SW480 (cell line): ENCODE measurements at places on chromosomes 3 and 15.

- no peak for DNase-seq
Measured at GRCh38 chr3:133588035-133588434, 14.5 kb downstream of the CDV3 start.

DNA sequence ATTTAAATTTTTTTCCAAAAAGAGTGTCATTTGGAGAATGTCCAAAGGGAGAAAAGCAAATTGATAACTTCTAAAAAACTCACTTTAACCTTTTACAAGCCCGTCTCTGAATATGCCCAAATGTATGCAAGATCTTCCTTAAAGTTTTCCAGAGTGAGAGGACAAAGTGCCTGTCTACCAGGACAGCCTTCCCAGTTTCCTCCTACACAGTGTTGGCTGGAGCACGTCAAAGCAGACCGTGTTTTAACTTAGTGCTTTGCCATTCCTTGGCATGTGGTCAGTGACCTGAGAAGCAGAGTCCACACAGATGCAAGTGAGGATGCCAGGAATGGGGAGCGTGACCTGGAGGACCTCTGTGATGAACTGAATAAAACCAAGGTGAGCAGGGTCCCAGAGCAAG, 245.7 kb downstream of the FAM43A start:
- DNase-seq: no peak

DNA sequence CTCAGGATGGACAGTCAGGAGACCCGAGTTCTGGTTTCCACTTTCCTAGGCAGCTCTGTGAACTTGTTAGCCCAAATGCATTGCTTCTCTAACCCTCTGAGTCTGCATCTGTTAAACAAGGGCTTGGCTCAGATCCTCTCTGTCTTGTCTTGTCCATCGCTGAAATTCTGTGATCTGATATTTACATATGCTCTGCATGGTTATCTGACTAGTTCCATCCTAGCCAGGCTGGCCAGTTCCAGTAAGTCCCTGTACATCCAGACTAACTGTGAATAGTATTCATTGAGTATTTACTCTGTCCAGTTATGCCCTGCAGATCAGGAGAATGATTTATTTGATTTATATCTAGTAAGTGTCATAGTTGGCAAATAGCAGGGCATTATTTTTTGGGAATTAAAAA, 27.0 kb upstream of the SV2B start:
- no peak for DNase-seq

DNA sequence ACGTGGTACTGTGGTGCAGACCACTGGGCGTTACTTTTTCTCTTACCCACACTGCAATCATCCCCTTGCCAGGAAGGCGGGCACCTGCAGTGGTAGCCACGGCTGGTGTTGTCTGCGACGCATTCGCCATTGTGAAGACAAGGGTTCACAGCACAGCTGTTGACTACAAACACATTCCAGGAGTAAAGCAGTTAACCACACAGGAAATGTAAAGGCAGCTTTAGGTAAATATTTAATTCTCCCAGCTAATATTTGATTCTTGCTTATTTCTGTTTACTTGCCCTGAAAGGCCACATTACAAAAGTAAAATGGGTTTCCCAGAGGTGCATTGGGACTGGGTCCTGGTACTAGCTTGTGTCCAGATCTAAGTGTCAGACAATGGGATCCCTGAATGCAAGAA, 45.4 kb downstream of the HEG1 start:
- DNase-seq: no peak

DNA sequence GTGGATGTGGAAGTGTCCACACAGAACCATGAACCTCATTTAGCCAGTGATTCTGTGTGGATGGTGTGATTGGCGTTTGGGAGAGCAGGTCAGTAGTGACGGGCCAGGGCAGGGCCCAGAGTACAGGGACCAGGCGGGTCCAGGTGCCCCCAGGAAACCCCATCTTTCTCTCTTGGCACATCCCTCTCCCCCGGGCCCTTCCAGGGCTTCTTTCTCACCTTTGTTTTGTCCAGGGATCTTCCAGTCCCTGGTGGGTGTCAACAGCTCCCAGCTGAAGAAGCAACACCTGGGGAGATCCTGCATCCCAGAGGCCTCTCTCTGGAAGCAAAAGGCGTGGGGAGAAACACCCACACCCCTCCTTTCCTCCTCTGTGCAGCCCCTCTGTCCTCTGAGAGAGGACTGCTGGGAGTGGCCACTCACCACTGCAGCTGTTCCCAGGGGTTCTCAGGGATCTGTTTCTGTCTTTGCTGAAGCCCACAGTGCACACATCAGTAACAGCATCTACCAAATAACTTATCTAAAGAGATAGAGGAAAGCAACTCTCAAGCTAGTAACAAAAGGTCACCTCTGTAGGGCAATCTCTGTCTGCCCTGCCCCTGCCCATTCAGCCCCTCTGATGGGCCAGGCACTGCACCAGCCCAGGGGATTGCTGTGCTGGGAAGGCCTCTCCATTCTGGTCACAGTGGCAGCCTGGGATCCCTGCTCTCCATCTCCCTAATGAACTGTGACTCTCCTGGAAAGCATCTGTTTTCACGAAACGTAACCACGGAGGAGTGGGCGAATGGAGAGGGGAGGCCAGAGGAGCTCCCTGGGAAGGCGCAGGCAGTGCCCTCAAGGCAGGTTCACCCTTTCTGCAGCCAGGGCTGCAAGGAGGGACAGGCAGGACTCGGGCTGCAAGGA, 98.3 kb upstream of the ALDH1A3 start:
- no peak for DNase-seq

- DNase-seq: no peak
Measured at GRCh38 chr3:172229462-172229861, 190.1 kb downstream of the FNDC3B start.

GRCh38 chr3:119322021-119322834, 28.0 kb downstream of the ARHGAP31 start:
- peak; percentile 36 for DNase-seq

- DNase-seq: peak; percentile 6
Measured at GRCh38 chr15:82263350-82263749, 732 bp downstream of the SAXO2 start.

- no peak for DNase-seq
Measured at GRCh38 chr15:68316061-68316804, 38.7 kb downstream of the FEM1B start.

DNA sequence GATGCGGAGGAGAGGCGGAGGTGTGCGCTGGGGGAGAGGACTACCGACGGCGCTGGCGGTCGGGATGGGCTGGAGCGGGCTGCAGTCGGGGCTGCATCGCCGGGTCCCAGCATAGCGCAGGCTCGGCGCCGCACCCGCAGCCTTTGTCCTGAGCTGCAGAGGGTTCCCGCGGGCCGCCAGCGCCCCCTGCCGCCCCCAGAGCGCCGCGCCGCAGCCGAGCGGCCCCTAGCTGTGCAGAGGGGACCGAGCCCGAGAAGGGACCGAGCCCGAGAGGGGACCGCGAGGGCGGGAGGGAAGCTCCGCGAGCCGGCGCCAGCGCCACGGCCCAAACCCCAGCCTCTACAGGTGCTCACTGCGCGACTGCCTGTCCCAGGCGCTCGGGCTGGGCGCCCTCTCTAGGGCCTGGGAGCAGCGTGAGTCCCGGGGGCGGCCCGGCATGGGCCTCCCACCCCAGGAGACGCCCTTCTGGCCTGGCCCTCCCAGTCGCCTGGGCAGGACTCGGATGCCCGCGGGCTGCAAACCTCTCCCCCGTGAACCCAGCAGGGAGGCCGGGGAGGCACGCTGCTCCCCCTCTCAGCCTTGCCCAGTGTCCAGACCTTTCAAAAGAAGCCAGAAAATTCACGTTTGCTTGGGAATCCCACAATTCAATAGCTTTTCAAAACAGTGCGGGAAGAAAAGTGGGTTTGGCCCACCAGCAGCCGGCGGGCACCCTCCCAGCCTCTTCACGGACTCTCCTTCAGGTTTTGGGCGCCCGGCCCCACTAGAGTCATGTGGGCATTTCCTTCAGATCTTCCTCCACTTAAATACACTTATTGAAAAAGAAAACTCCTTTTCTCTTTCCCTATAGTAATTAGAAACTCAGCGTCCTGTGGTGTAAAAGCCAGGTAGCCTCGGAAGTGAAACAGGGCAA, 134.7 kb downstream of the TPRA1 start:
- DNase-seq: peak; percentile 76

DNA sequence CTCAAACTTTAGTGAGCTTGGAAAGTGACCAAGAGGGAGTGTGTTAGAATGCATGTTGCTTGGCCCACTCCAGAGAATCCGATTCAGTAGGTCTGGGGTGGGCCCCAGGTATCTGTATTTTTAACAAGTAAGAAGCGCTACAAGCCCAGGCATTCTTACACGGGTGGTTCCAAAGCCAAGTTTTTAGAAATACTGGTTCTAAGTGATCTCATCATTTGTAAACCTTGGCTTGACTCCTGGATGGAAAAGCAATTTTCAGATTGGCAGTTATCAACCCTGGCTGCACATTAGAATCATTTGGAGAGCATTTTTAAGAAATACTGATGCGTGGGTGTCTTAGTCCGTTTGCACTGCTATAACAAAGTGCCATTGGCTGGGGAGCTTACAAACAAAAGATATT, 27.3 kb upstream of the ST8SIA2 start:
- DNase-seq: no peak

DNA sequence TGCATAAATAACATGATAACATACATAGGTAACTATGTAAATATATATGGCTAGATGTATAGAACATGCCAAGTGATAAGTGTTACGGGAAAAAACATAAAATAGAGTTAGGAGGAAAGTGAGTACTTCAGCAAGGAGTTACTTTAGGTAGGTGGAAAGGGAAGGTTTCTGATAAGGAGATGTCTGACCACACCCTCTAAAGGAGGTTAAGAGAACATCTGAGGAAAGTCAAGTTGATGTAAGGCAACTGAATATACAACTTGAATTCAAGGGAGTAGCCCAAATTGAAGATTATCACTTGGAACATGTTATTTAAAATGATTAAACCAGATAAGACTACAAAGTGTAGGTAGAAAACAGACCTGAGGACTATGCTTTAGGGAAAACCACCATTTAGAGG, 13.8 kb downstream of the PIERCE2 start:
- no peak for DNase-seq

GRCh38 chr3:123036352-123037014, 8.9 kb upstream of the SEMA5B start:
- DNase-seq: no peak

- no peak for DNase-seq
Measured at GRCh38 chr3:186013312-186013711, 75.5 kb upstream of the TRA2B start.

DNA sequence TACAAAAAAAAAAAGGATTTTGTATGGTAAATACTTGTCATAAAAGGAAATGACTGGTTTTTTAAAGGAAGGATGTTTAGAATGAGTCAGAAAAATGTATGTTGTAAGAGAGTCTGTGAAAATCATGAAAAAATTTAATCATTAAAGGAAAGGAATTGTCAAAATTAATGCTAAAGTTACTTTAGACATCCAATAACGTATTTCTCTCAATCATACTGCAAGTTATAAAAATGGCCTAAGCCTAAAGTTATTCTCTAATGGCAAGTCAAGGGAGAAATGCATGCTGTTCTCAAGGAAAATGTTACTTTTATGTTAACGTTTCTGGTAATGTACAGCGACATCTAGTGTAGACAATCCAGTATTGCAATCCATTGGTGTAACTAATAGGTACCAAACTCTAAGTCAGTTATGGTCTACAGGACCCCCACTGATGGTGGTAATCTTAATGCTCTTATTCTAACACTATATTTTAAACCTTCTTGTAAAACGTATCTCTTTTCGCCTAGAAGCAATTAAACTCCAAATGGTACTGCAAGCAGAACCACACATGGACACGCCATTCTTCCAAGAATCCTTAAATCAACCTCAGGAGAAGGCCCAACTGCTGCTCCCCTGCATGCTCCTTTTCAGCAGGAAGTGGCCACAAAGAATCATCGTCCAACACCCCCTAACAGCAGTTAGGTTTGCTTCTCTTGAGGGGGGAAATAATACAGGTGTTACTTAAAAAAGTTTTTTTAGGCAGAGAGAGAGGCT, 35.2 kb downstream of the NCEH1 start:
- peak; percentile 41 for DNase-seq

GRCh38 chr15:70726753-70727152, 36.6 kb downstream of the UACA start:
- DNase-seq: no peak

DNA sequence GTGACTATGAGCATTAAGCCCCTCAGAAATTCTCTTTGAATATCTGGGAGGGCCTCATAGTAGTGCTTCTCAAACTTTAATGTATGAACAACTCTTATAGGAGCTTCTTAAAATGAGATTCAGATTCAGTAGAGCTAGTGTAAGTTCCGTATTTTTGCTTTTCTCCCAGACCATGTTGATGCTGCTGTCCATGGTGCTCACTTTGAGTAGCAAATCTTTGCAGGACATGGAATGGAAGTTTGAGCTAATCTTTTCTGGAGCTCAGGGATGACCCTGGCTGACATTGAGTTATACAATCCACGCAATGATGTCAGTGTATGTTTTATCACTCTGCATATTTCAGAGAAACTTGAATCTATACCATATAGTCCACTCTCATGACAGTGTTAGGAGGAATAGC, 134.2 kb downstream of the OTOL1 start:
- no peak for DNase-seq

DNA sequence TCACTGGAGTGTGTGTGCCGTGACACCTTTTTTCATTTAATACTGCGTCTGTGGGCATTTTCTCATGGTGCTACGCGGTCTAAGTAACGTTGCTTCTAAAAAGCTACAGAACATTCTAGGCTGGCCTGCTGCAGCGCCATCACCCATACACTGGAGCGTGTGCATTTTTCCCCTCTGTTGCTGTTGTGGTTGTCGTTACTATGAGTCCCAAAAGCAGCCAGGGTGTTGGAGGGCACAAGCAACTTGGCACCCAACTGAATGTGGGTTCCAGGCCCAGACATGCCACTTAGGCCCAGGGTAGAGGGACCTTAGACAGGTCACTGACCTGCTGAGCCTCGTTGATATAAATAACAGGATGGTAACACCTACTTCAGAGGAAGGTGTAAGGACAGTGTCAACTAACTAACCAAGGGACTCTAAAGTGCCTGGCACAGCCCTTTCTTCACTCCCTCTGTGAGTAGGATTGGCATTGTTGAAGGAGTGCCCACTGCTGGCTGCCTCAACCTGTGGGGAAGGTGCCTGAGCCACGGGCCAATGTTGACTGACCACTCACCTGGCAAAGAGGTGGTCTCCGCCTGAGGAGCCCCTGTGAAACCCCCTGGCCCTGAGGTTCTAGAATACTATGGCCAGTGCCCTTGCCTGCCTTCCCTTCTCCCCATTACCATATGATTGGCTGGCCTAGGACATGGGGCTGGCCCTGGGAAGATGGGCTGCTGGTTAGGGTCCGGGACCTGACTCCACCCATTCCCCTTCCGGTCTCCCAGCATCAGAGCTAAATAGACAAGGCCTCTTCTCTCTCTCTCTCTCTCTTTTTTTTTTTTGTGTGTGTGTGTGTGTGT, 3.5 kb downstream of the CSK start:
- DNase-seq: no peak

GRCh38 chr3:51353691-51354090, 31.4 kb upstream of the MANF start:
- DNase-seq: no peak

DNA sequence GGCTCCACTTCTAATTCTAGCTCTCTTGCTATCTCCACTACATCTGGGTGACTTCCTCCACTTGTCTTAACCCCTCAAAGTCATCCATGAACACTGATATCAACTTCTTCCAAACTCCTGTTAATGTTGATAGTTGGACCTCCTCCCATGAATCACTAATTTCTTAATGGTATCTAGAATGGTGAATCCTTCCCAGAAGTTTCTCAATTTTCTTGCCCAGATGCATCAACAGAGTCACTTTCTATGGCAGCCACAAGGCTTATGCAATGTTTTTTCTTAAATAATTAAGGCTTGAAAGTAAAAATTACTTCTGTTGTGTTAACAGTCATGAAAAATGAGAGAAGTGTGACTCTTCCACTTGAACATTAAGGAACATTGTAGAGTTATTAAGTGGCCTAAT, 164.3 kb downstream of the PCCB start:
- DNase-seq: no peak

GRCh38 chr3:51379301-51379700, 5.8 kb upstream of the MANF start:
- DNase-seq: no peak
